Jurkat, Clone E6-1 (cell line): ENCODE measurements at places on chromosomes 2 and 18.
A peak's percentile ranks its signal among the peaks of the same experiment; 100 is the strongest.

DNA sequence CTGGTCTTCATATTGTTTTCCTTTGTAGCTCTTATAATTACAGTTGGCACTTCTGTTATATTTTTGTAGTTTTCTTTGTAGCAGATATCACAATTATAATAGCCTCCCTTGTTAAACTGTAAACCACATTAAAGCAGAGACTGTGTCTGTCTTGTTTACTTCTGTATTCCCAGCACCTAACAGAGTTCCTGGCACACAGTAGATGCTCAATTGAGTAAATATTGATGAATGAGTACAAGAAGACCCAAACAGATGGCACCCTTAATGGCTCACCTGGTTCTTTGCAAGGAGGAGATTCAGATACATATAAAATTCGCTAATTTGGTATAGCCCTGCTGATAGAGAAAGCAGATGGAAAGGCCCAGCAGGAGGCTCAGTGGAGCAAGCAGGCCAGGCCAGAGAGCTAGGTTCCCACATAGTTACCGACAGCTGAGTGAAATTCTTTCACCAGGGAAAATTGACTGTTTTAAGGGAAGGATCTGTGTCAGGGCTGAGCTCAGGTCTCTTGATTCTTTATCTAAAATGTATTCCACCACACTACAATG, 120.1 kb downstream of the NUP35 start:
- no peak for DNase-seq

DNA sequence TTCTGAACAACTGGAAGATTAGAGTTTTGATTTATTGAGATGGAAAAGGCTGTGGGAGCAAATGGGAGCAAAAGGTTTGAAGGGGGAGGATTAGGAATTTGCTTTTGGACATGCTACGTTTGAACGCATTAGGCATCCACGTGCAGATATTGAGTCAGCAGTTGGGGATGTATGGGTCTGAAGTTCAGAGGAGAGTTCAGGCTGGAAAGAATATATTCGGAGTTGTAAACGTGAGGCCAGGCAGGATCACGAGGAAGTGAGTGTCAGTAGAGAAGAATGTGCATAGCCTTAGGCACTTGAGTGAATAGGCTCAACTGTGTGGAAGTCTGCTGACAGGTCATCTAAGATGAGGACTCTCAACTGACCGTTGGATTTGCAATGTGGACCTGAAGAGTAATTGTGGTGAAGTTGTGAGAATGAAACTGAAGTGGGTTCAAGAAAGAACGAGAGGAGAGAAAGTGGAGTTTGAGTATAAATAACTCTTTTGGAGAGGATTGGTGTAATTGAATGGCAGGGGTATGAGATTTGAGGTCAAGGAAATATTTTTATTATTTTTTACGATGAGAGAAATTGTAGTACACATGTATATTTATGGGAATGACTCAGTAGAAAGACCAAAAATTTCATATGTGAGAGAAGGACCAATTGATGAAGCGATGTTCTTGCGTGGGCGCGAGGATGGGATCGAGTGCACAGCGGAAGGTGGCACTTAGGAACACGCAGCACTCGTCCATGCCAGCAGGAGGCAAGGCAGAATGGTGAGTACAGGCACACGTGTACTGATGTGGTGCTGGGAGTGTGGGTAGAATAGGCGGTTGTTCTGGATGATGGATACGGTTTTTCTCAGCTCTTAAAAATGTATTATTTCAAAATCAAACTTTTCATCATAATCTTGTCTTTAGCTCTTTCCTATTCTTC, 40.5 kb upstream of the POLE4 start:
- DNase-seq = no peak

- DNase-seq = no peak
Observed at GRCh38 chr2:151191001-151191400, 70.7 kb downstream of the RBM43 start.

DNA sequence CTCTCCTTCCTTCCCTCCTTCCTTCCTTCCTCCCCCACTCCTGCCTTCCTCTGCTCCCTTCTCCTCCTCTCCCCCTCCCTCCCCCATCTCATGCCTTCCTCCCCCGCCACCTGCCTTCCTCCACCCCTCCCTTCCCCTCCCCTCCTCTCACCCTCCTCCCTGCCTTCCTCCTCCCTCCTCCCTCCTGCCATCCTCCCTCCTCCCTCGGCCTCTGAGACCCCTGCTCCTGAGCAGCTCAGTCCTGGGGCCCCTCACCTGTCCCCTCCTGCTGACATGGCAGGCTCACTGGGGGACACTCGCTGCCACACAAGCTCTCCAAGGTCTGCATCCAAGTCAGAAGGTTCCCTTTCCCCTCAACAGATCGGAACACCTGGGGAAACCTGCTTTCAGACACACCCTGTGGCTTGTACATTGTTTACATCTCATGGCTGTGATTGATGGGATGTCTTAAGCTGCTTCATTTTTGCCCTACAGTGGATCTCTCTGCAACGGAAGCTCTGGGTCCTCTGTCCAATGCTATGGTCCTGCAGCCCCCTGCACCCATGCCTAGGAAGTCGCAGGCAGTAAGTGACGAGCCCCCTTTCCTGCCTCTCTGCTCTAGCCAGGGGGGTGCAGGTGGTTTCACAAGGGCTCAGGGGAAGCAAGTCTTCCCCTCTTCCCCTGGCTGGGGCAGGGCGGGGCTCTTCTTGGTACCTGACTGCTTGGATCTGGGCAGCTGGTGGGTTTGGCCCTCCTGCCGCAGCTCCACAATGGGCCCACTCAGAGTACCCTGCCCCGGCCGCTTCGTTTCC, 22.9 kb downstream of the ITGB1BP1 start:
- no peak for DNase-seq

DNA sequence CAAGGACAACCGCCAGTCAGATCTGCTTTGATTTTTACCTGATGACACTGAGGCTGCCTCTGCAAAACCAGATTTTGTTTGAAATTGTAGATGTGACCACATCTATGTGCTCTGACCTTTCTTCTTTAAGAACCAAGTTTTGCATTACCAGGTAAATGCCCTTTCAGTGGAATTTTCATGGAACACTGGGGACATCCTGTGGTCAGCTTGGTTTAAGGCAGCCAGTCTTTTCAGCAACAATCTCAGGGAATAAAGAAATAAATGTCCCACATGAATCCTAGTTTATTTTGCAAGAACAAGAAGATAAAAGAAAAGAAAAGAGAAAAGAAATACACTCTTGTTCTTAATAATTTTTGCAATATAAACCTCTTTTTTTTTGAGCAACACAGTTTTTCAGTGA, 90.6 kb downstream of the POU3F3 start:
- DNase-seq = no peak

- DNase-seq = no peak
Observed at GRCh38 chr18:27449104-27449503, 264.0 kb upstream of the CHST9 start.

GRCh38 chr2:168346725-168347477, 99.5 kb upstream of the STK39 start:
- peak; percentile 70 for DNase-seq

DNA sequence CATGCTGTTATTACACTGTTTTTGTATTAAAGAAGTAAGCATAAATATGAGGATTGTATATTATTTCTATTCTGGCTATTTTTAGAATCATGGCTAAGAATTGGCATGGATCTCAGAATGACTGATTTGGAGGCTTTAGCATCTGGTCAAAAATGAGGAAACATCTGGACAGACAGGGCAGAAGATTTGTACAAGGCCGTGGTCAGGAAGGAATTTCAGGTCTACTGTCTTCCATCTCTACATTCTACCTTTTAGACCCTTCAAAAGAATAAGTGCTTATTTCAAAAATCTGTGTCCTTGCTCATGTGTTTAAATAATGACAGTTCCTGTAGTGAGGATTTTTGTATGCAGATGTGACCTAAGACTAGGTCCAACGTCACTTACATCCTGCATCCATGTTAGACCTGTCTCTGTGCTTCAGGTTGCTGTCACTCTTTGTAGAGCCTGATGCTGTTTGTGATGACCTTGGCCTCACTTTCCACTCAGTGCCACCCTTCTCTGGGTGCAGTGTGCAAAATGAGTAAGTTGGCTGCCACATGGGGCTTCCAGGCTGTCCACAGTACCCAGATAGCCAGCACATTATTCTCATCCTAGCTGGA, 54.7 kb upstream of the B3GNT2 start:
- no peak for DNase-seq

DNA sequence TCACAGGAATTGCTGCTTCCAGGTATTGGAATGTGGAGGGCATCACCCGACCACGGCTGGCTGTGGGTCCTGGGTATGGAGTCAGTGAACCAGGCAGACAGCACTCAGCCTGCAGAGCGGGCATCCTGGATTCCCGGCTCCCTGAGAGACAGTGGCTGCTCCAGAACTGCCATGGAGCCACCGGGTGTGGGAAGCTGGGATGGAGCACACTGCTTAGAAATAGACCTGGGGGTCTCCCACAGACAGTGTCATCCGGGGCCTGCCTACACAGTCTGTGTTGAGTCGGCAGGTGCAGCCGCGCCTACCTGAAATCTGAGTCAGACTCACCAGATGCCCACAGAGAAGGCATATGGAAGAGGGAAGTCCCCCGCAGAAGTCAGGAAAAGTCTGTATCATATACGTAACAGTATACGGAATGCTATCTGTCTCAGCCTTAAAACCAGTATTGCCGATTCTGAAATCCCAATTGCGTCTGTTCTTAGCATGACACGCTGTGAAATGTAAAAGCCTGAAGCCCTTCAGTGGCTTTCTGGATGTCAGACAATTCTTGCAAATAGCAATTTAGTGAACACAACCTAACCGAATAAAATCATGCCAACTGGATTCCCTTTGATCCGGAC, 509.7 kb upstream of the MYT1L start:
- DNase-seq = no peak

- DNase-seq = no peak
Observed at GRCh38 chr2:79155826-79156476, 3.6 kb downstream of the REG3A start.

- DNase-seq = no peak
Observed at GRCh38 chr2:181240844-181241243, 216.3 kb upstream of the ITGA4 start.

- no peak for DNase-seq
Observed at GRCh38 chr18:26584745-26585144, 36.4 kb upstream of the KCTD1 start.

DNA sequence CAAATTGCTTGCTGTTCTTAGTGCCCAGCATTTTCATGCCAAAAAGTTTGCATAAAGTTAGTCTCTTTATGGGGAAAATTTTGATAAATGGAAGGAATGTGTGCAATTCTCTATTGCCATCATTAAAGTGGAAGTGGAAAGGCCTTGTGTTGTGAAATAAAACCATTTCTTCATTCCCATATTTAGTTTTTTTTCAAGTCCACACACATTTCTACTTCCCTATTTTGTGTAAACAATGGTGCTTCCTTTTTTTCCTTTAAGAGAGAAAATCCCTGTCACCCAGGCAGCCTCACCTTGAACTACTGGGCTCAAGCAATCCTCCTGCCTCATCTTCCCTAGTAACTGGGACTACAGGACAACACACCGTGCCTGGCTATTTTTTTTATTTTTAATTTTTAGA, 42.3 kb upstream of the NCOA1 start:
- no peak for DNase-seq

GRCh38 chr18:2310886-2311285, 260.4 kb downstream of the METTL4 start:
- no peak for DNase-seq

- no peak for DNase-seq
Observed at GRCh38 chr2:42928692-42929545, 136.5 kb upstream of the HAAO start.

GRCh38 chr2:7976206-7976605, 705.6 kb upstream of the ID2 start:
- DNase-seq = no peak

DNA sequence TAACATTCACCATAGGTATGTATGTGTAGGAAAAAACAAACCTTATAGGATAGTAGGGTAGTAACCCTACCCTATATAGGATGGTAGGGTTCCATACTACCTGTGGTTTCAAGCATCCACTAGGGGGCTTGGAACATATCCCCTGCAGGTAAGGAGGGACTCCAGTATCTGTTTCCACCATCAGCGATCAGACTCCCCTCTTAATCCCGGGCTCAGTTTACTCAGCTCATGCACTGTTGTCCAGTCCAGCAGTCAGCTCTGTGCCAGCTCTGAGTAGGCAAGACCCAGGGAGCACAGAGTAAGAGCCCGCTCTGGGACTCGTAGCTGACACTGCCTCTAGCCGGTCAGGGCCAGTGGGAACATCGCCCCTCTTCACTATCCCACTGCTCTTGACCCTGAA, 61.7 kb downstream of the MEX3C start:
- no peak for DNase-seq

DNA sequence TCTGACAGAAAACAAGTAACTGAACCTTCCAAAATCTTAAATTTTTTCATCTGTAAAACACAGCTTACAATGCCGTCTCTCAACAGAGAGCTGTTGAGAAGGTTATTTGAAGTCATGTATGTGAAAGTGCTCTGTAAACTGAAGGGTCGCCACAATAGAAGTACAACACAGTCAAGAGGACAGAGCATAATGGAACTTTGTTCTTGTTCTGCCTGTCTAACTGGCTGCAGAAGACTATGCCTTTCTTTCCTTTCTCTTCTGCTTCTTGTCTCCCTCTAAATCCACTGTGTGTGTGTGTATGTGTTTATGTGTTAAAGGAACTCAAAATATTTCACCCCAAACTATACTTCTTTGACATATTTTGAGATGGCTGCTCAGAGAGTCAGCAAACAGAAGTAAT, 365.8 kb upstream of the RND3 start:
- DNase-seq = no peak

DNA sequence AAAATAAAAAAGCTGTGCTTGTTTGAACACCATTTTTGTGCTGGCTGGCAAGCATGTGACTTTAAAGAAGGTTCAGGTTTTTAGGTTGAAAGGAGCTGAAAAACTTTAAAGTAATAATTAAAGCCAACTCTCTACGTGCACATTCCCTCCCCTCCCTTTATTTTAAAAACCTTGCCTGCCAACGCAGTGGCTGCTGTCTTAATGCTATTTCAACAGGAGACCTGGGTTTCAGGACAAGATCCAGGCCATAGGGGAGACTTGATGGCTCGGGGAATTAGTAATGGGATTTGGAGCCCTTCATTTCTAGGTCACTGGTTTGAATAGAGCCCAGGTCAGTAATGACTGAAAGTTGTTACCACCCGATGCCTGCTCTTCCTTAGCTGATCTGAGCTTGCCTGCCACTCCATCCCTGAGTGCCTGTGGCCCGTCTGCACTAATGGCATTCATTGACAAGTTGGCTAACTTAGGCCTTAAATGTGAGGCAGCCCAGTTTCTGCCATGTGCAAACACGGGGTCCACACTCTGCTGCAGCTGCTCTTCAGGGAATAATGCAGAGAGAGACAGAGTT, 1233.2 kb upstream of the ZEB2 start:
- DNase-seq = no peak

DNA sequence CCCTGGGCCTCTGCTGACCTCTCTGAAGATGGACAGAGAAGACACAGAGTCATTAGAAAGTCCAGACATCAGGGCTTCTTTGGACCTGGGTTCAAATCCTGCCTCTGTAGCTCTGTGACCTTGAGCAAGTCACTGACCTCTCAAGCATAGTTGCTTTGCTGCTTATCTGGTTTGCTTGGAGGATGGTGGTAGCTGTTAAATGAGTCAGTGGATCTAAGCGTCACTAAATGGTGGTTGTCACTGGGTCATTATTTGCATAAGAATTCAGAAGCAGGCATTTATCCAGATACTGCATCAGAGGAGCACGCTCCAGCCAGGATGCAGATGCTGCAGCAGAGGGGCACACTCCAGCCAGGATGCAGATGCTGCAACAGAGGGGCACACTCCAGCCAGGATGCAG, 229.2 kb downstream of the GLI2 start:
- DNase-seq = no peak
